HL-60 (cell line): ENCODE measurements at places on chromosomes 1 and 21.

DNA sequence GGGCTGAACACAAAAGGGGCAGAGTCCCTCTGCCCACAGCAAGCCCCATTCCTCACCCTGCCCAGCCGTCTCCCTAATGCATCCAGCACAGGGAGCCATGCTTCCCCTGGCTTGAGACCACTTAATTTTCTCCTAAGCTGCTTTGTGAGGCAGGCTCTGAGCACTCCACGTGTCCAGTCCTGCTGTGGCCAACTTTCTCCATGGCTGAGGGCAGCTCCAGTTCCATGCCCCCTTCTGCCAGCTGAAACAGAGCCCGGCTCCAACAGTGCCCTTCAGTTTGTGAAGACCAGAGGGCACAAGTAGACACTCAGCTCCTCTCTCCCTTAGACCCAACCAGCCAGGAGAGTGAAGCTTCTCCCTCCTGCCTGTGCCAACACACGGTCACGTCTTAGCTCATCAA is 33.8 kb downstream of the PLEKHA6 start:
- DNase-seq, result no peak

DNA sequence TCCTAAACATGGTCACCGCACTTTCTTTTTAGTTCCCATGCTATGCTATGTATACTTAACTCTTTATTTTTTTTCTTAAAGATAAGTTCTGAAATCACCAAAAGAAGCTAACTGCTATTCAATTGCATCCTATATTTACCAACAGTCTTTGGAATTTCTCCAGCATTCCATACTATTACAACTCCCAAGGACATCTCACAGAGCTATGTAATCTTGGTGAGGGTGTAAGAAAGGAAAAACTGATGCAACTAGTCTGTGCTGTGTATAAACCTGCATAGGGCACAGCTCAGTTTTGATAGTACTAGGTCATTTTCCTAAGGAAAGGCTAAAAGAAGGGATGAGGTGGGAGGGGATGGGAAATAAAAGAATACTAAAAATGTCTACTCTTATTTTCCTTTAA is 78.0 kb downstream of the PTPN14 start:
- no peak for DNase-seq

DNA sequence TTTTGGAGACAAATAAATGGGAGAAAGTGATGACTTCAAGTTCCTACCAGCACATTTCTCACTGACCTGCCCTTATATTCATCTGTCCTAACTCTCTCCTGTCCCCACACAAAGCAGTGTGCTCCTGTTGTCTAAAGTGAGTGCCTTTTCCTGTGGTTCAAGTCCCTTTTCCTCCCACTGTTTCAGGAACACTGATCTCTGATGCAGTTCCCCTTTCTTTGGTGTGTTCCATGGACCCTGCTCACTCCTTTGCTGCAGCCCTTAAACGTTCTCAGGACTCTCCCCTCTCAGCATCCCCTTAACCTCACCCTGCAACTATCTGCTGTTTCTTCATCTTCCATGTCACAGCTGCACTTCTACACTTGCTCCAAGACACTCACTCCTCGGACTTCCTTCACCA is 195.8 kb upstream of the ETV3 start:
- no peak for DNase-seq

GRCh38 chr1:97553971-97554370 is 366.9 kb downstream of the DPYD start:
- no peak for DNase-seq

- DNase-seq, result no peak
Observed at GRCh38 chr1:34073028-34073695, 91.9 kb downstream of the CSMD2 start.

GRCh38 chr21:44397431-44398031 is 44.1 kb downstream of the TRPM2 start:
- no peak for DNase-seq

GRCh38 chr21:32645261-32646182 is 33.3 kb upstream of the CFAP298 start:
- DNase-seq, result no peak
